Endothelial cell of umbilical vein (primary cell): ENCODE measurements at places on chromosomes 5 and 9. TPM values are rescaled to one million over a fixed set of nuclear protein-coding genes. Genes with fewer than 3 reads are reported as not detected.

The RABGAP1 gene
- polyA plus RNA-seq = 17.8 and 19.0 TPM in 2 replicates

The SHC3 gene
- 1.0 and 1.1 TPM in 2 replicates for polyA plus RNA-seq

DNA sequence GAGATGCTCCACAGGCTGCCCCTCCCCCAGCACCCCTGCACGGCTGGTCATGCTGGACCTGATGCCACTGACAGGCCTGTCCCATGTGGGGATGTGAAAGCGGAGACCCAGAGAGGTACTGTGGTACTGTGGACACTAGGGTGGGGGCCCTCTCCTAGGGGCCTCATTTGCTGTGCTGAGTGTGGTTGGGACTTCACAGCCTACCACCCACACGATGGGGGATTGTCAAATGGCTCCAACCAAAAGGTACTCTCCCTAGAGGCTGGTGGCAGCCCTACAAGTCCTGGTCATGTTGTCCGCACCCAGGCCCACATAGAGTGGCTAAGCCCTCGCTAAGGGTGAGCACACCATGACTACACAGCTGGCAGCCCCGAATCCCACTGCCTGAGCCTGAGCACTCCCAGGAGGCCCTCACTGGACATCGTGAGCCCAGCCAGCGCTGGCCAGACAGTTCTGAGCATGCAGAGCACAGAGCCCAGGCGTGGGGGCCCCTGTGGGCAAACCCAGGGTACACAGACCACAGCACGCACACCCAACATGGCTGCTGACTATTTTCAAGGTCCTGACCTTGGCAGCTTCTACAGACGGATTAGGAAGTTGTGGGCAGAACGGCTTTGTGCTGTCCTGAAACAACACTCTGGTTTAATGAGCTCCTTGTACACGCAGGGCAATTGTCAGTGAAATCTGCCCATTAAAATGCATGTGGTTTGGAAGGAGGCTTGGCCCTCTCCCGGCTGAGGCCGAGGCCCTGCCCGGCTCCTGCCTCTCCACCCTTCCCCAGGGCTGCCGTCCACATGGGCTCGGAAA is 214.1 kb downstream of the HSPA4 start:
- peak; percentile 36 for DNase-seq

GRCh38 chr9:33221568-33221884 is 18.4 kb upstream of the SPINK4 start:
- DNase-seq = no peak

DNA sequence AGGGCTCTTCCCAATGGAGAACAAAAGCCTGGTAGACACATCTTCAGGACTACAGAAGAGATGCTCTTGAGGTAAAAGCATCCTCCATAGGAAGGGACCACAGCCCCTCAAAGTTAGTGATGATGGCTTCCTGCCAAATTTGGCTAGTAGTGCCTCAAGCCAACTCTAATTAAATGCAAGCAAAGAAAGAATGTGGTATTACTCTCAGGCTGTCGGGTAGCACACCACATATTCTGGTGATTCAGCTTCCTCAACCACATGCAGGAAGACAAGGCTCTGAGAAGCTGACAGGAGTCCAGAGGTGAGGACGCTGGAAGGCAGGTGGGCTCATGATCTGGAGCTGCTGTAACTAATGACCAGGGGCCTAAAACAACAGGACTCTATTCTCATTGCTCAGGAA is 37.2 kb upstream of the S1PR3 start:
- no peak for DNase-seq

GRCh38 chr9:16106021-16106571 is 553.3 kb downstream of the CCDC171 start:
- no peak for DNase-seq

DNA sequence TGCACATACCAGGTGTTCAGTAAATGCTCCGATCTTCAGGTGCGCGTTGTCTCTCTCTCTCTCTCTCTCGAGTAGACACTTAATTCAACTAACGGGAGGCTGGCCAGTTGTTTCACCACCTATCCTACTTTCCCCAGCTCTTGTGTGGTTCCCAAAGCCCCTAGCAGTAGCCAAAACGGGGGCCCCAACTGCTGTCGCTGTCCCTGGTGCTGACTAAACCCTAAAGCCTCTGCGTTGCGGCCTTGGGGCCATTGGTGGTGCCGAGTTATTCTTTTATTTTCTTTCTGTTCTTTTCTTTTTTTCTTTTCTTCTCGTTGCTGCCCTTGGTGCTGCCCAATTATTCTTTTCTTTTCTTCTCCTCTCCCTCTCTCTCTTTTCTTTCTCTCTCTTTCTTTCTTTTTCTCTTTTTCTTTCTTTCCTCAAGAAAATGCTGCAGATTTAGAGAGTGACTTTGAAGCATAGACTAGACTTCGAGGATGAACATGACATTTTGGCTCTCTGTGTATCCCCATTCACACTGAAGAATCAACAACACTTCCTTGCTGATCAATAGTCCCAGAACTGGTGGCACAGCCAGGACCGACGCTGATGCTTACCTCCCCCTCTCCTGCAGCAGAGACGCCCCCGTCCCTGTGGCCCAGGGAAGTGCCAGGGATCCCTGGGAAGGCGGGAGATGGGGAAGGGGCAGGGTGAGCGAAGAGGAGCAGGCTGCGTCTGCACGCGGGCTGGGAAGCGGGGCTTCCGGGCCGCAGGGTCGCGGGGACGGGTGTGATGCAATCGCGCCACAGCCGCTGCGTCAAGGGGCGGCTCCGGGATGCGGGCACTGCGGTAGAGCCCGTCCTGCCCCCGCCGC is at the start of gene FBLL1:
Gene FBLL1, plus strand, starts transcription at position 785 of the 853 bp plus-strand sequence. CDS start 200 bp downstream, outside the sequence.
- peak; percentile 32 for DNase-seq

GRCh38 chr5:36156619-36157018 is 4.7 kb downstream of the SKP2 start:
- DNase-seq = no peak

DNA sequence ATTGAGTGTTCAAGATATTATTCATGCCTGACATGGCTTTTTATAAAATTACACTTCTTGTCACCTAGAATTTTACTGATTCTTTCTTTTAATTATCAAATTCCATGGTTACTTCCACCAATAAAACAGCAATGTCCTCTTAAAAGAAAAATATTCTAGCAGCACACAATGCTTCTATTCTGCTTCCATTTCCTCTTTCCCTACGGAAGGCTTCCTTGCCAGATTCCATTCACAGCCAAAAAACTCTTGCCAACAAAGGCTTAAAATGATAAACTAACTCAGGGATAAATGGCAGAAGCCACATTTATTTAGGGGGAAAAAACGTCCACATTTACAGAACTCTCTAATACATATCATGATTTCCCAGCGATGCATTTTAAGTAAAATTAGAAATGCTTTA is 111.6 kb downstream of the CTNND2 start:
- no peak for DNase-seq
